ENCODE measurements at places on chromosomes 1 and 21.
A peak's percentile ranks its signal among the peaks of the same experiment; 100 is the strongest.

DNA sequence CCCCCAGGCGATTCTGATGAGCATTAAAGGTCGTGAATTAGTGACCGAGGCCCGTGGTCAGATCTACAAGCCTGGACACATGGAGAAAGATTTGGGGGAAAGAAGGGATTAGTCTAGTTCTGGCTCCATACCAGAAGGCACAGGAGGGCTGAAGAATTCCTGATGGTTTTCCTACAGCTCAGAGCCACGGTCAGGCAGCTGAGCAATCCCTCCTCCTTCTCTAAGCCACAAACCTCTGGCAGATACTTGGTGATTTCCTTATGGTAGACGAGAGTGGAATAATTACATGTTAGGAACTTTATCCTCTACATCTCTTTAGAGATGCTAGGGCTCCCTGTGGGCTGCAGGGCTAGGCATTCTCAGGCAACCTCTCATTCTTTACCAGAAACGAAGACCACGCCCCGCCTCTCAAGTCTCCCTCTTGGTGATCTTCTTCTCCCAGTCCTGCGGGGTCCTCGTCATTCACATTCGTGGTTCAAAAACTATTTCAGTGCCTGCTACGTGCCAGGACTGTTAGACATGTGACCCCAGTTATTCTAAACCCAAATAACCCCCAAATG is 20.5 kb upstream of the ZBTB18 start:
- DNase-seq, result no peak

GRCh38 chr1:219143735-219144134 is 29.9 kb upstream of the LYPLAL1 start:
- DNase-seq, result no peak

DNA sequence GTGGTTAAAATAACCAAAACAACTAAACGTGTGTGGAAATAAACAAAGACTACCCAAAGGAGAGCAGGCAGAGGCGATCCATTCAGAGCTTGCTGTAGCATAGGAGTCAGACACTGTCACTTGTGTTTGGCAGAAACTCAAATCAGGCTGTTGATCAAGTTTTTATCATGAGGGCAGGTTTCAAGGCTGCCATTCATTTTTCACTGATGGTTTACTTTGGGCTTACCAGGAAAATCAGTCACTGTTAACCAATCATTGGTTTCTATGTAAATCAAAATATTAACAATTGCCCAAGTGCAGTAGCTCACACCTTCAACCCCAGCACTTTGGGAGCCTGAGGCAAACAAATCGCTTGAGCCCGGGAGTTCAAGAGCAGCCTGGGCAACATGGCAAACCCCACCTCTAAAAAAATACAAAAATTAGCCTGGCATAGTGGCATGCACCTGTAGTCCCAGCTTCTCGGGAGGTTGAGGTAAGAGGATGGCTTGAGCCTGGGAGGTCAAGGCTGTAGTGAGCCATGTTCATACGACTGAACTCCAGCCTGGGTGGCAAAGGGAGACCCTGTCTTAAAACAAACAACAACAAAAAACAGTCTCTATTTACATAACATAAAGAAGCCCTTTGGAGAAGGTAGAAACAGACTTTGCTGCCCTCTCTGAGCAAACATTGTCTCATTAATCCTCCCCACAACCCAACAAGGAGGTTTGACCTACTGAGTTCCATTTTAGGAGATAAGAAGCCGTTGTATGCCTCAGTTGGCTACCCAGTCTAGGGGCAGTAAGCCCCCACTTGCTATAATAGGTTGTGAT is 21.1 kb upstream of the ETS2 start:
- no peak for DNase-seq

DNA sequence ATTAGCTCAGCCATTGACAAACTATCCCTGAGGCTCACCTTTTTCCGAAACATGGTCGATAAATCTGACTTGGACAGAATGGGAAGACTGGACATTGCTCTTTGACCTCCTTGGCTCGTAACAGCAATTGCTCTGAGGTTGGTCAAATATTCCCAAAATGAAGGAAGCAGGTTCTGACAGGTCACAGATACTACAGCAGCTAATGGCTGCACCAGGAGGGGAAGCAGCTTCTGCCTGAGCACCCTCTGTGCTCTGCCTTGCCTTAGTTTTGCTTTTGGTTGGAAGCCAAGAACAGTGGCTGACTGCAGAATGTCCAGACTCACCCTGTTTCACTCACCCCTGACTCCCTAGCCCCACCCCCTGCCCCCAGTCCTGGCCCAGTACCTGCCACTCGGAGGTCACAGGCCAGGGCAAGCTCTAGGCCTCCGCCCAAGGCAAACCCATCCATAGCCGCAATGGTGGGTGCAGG is 15.4 kb downstream of the ECHDC2 start:
- no peak for DNase-seq

DNA sequence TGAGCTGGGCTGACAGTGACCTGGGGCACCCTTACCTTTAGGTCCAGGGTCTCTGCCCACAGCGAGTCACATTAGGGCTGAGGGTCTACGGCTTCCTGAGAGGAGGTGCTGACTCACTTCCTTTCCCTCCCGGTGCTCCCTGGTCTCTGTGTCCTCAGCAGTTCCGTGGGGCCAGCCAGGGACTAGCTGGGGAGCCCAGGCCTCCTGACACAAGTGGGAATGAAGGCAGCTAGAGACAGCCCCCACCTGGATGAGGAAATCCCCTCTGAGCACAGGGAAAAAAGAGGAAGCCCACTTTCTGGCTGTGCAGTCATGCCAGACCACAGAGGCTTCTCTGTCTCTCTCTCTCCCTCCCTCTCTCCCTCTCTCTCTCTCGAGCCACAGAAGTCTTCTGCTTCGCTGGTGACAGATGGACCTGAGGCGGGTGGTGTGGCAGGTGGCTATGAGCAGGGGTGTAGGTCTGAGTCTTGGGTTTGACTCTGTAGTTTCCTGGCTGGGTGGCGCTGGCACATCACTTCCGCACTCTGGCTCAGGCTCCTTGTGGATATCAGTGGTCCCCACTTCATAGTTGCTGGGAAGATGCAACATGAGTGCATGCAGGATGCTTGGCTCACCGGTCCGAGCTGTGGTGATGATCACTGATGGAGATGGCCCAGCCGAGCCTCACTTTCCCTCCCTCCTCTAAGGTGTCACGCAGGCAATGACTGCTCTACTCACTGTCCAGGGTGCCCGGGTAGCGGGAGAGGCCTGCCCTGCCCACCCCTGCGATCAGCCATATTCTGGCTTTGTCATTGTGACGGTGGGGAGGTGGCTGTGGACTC is 3.5 kb downstream of the SLC66A1 start:
- DNase-seq, result no peak

- no peak for DNase-seq
These were observed 28.2 kb upstream of the RPF1 start for GRCh38 chr1:84450910-84451309.

- DNase-seq, result no peak
These were observed 5.1 kb upstream of the REG4 start for GRCh38 chr1:119816407-119816806.

- DNase-seq, result no peak
These were observed 5.5 kb downstream of the ETS2 start for GRCh38 chr21:38811257-38811656.

- DNase-seq, result no peak
These were observed 22.0 kb upstream of the UHMK1 start for GRCh38 chr1:162475539-162476185.

- DNase-seq, result no peak
These were observed 8.0 kb downstream of the CYYR1 start for GRCh38 chr21:26565111-26565510.

- DNase-seq, result no peak
These were observed 236.2 kb downstream of the NFIA start for GRCh38 chr1:61318319-61319125.

DNA sequence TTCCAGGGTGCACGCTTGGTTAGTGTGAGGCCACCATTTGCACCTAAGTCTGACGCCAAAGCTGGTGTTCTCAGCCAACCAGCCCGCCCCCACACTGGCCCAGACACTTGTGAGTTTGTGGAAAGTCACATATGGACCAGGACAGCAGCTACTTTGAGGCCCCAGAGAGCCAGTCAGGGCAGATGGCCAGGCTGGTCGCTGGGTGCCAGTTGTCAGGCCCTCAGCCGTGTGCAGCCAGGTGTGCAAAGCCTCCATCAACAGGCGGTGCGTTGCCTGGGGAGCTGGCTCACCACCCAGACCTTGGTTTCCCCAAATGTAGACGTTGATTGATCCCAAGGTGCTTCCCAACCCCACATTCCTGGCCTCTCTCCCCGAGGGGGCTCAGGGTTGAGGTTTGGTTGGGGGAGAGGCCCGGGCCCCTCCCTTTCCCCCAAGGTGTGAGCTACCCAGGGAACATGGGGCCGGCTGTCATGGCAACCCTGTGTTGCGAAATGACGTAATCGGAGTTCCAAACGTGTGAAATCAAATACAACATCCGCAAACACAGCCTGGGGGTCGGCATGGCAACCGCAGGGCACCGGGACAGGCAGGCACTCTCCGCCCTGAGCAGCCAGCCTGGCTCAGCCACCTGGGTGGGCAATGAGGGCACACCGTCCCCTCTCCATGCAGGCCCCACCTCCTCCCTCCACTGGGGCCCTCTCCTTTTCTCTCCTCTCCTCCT is 42.2 kb upstream of the WNT4 start:
- DNase-seq, result no peak

- no peak for DNase-seq
These were observed 114.3 kb downstream of the NMNAT2 start for GRCh38 chr1:183303901-183304300.

- no peak for DNase-seq
These were observed 54.1 kb upstream of the LYST start for GRCh38 chr1:235920596-235921375.

GRCh38 chr1:206738370-206739366 is 31.9 kb upstream of the IL19 start:
- DNase-seq, result no peak

GRCh38 chr1:217673387-217673786 is 42.2 kb downstream of the SPATA17 start:
- no peak for DNase-seq

- DNase-seq, result peak; percentile 2
These were observed 519 bp downstream of the RERE start for GRCh38 chr1:8816831-8817411.

GRCh38 chr21:37659874-37660273 is 256.4 kb downstream of the KCNJ6 start:
- DNase-seq, result no peak

- no peak for DNase-seq
These were observed 75.8 kb upstream of the SDC3 start for GRCh38 chr1:30984165-30984889.

DNA sequence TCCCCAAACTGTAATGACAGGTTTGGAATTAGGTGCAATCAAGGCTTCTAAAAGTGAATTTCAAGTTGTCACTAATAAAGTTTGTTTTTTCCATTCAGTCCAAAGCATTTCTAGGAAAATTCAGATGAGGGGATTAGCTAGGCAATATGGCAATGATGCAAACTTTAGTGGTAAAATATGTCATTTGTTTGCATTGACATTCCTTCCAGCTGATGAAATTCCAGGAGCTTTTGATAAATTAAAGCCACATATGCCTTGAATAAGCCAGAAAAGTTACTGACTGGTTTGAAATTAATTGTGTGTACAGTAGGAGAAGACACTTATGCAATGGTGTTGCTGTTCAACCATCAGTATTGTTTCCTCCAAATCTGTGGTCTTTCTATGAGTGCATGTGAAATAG is 57.8 kb downstream of the MROH9 start:
- DNase-seq, result no peak

GRCh38 chr1:51482881-51483280 is 36.2 kb downstream of the EPS15 start:
- DNase-seq, result no peak

GRCh38 chr1:183070234-183070922 is 47.2 kb downstream of the LAMC1 start:
- DNase-seq, result no peak

- DNase-seq, result no peak
These were observed 14.2 kb upstream of the KANK4 start for GRCh38 chr1:62333441-62333840.

DNA sequence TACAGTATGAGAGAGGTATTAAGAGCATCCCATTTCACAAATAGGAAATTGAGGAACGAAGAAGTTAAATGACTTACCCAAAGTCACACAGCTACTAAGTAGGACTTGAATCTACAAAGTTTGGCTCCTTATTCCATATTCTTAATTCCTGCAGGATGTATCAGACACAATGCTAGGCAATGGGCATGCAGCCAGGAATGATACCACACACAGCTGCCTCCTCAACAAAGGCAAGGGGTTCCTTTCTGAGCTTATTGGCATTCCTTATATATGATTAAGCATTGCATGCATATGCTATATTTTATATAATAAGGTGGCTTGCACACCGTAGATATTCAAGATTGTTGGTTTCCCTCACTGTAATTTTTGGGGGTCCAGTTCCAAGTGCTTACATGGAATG is 34.2 kb upstream of the JUN start:
- DNase-seq, result no peak

DNA sequence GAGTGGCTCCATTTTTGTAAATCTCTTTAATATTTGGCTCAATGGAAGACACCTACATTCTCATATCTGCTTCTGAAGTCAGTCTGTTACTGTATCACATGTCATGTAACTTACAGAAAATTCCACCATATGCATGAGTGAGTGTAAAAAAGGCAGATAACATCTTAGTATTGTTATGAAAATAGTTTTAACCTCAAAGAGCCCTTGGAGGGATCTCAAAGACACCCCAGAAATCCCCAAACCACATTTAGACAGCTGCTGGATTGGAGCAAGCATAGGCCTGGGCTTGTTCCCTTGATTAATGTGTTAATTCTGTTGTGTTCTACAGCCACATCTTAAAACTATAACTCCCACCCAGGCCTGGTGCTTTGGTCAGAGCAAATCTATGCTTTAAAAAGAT is 16.9 kb downstream of the MACO1 start:
- no peak for DNase-seq

DNA sequence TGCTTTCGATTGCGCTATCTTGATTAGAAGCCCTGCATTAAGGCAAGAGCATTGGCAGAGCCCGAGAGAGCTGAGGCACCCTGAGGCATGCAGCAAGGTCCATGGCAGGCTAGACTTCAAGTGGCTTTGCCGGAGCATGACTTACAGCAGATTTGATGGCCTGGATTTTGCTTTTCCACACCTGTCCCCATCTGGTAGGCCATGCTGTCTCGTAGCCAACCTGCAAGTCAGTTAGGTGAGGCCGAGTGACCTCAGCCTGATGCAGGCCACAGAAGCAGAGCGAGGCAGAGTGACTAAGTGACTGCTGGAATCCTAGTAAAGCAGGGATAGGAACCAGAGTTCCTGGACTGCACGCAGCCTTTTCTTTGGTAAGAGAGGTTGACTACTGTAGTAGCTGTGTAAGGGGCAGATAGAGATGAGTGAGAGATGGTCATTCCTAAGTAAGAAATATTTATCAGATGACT is 148.9 kb downstream of the PBX1 start:
- DNase-seq, result no peak

- DNase-seq, result no peak
These were observed 6.3 kb upstream of the SRARP start for GRCh38 chr1:15997637-15998280.
